GM18507 (cell line): ENCODE measurements at places on chromosomes 5 and 9.

- DNase-seq: no peak
Measured at GRCh38 chr9:90137801-90138200, 504.8 kb downstream of the DIRAS2 start.

GRCh38 chr9:132020272-132020671 lies 59.4 kb downstream of the MED27 start:
- no peak for DNase-seq

DNA sequence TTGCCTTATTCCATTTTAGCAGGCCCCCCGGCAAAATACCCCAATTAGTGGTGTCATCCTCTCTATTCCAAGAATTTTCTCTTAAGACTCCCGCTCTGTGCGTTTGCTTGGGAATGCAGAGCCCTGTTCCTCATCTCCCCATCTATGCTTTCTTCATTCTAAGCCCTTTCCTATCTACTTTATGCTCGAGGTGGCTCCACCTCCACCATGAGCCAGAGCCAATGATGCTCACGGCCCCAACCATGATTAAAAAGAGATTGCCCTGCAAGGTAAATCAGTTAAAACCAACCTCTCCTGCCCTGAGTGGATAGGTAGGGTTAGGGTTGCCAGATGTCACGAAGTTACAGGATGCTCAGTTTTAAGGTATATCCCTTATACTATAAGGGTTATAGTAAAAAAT lies 677 bp upstream of the TXNDC15 start:
- DNase-seq: no peak

- DNase-seq: no peak
Measured at GRCh38 chr5:140108093-140109017, 5.6 kb upstream of the PURA start.

DNA sequence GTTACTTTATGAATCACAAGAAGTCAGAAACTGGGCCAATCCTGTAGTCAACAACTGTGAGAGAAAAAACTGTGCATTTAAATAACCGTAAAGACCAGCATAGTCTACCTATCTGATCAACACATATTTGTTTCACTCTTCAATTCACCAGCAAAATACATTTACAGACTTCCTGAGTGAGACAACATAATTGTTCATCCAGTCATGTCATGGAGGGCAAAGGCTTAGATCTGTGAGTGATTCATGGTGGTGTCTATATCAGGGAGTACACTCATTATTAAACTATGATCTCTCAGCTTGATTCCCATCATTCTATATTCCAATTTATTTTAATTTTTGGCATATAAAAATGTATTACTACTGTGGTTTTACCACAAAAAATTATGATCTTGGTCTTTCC lies 694.6 kb downstream of the DNAH5 start:
- no peak for DNase-seq

- DNase-seq: no peak
Measured at GRCh38 chr5:74056789-74057164, 430.8 kb downstream of the ARHGEF28 start.

GRCh38 chr9:4832786-4833579 lies 40.2 kb downstream of the RCL1 start:
- no peak for DNase-seq

GRCh38 chr5:163963881-163964280 lies 458.5 kb downstream of the MAT2B start:
- no peak for DNase-seq

DNA sequence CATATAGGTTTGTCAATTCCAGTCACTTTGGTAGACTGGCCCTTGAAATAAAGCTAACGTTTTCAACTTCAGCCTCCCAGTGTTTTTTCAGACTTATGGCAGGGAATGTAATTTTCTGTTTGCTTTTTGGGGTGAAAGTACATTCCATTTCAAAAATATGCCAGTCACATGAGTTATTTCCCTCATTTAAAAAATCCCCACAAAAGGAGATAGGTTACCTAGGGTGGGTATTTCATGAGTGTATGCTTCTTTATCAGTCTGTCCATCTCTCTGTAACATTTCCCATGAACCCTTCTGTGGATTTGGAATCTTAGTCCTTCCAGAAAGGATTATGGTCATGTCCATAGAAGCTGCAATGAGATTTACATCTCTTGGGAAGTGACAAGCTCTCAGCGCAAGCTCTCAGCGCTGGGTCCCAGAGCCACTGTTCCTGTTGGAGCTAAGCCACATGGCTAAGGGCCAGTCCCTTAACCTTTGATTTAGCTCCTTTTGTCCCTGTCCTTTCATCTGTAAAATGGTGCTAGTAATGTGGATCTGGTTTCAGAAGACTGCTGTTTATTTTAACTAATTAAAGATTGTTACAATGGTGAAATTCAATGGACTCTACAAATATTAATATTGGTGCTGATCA lies 294.9 kb downstream of the NR3C1 start:
- DNase-seq: no peak
